ENCODE measurements at places on chromosomes 3 and 15. TPM values are rescaled to one million over a fixed set of nuclear protein-coding genes. Genes with fewer than 3 reads are reported as not detected.

GRCh38 chr3:108391917-108392593 lies 95.7 kb downstream of the HHLA2 start:
- H3K27me3 ChIP-seq: no peaks in the 10 kb centered on the region
- H3K4me1 ChIP-seq: no peaks in the 10 kb centered on the region
- no peak overlapping the region for H3K4me3 ChIP-seq
- H3K27ac ChIP-seq: no peak overlapping the region

DNA sequence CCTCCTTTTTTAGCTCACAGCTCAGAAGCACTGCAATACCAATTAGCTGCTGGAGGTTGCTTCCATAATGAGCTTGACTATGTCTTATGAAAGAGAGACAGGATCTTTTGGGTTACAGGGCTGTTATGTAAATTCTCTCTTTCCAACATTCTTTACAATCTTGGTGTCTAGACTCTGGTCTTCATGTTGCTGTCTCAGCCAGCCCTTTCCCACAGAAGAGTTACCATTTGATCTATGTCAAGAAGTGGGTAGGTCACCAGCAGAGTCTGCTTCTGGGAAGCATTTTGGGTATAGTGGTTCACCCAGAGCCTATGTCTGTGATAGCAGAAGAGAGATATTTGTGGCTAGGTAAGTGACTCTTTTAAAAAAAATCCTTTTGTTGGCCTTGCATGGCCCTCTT lies 234.5 kb downstream of the SATB1 start:
- DNase-seq: no peak
- no peaks in the 10 kb centered on the region for H3K4me1 ChIP-seq
- no peaks in the 10 kb centered on the region for H3K36me3 ChIP-seq
- no peaks in the 10 kb centered on the region for H3K27me3 ChIP-seq

DNA sequence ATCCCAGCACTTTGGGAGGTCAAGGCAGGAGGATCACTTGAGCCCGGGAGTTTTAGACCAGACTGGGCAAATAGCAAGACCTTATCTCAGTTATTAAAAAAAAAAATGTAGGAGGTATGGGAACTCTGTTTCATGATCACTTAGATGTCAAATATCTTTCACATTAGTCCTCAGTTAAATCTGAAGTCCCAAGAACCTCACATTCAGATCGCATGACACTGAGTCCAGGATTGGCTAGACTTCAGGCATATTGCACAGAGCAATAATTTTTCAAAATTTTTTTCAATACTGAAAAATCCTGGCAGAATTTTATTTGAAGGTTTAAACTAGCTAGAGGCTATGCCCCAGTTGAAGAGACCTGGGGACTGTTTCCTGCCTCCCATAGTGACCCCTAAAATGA lies 56.3 kb upstream of the ZNF148 start:
- H3K27me3 ChIP-seq: no peaks in the 10 kb centered on the region
- DNase-seq: no peak
- H3K4me3 ChIP-seq: no peak overlapping the region
- no peaks in the 10 kb centered on the region for H3K36me3 ChIP-seq
- H3K4me1 ChIP-seq: peaks cover 8% of the 10 kb centered on the region

CP gene
- total RNA-seq: 2.2 TPM

EXD1 gene
- total RNA-seq: not detected

TM4SF18 gene
- total RNA-seq: 6.2 TPM

- peaks cover 13% of the 10 kb centered on the region for H3K4me1 ChIP-seq
- H3K36me3 ChIP-seq: no peaks in the 10 kb centered on the region
- no peaks in the 10 kb centered on the region for H3K27me3 ChIP-seq
Observed at GRCh38 chr15:97653896-97654295, 306.6 kb upstream of the ARRDC4 start.

CCPG1 gene
- total RNA-seq: 112 TPM

LINGO1 gene
- 0.25 TPM for total RNA-seq

CCDC54 gene
- not detected for total RNA-seq

GRCh38 chr3:194874206-194874605 lies 188.5 kb downstream of the FAM43A start:
- no peak overlapping the region for H3K4me3 ChIP-seq
- H3K27ac ChIP-seq: no peak overlapping the region
- no peaks in the 10 kb centered on the region for H3K36me3 ChIP-seq
- peaks cover 30% of the 10 kb centered on the region for H3K4me1 ChIP-seq

DNA sequence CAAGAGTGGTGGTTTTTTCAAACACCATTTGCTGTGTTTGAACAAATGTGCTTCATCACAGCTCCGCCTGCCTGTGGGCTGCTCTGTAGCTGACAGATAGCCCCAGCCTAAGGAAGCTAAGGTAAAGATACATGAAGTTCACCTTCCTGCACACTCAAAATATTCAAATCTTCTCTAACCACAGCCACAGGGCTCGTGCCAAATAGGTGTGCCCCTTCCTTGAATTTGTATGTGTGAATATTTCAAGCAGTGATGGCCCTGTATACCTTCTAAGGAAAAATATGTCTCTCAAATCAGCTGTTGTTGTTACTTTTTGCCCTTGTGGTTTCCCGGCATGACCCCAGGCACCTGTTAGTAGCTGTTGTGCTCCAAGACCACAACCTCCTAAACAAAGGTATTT lies 92.8 kb downstream of the CCNL1 start:
- no peak overlapping the region for H3K4me3 ChIP-seq
- H3K27me3 ChIP-seq: no peaks in the 10 kb centered on the region
- DNase-seq: no peak
- no peak overlapping the region for H3K27ac ChIP-seq

CEP70 gene
- total RNA-seq: 30.4 TPM

PPP2R3A gene
- 50.6 TPM for total RNA-seq

DNA sequence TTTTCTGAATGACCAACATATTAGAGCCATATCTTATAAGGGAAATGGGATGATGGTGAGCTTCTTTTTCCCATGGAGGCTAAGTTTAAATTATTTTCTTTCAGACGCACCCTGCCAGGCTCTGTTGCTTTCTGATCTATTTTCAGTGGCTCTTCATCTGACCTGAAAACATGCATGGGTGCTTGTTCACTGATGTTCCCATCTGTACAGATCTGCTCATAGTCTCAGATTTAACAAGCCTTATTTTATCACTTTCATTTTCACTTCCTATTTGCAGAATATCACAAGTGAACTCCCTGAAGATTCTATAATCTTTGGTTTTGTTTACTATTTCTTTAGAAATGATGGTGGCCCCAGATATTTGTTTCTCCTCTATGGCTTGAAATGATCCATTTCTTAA lies 31.1 kb upstream of the SUCLG2 start:
- H3K27me3 ChIP-seq: no peaks in the 10 kb centered on the region
- no peak overlapping the region for H3K4me3 ChIP-seq
- no peaks in the 10 kb centered on the region for H3K4me1 ChIP-seq
- no peak for DNase-seq
- no peak overlapping the region for H3K27ac ChIP-seq
- no peaks in the 10 kb centered on the region for H3K36me3 ChIP-seq

- H3K27me3 ChIP-seq: no peaks in the 10 kb centered on the region
- no peak for DNase-seq
- no peak overlapping the region for H3K4me3 ChIP-seq
- peaks cover 17% of the 10 kb centered on the region for H3K4me1 ChIP-seq
- no peaks in the 10 kb centered on the region for H3K36me3 ChIP-seq
Observed at GRCh38 chr15:22956257-22956977, 23.8 kb downstream of the CYFIP1 start.

NXPE3 gene
- 37.4 TPM for total RNA-seq

- H3K4me1 ChIP-seq: peaks cover 34% of the 10 kb centered on the region
- H3K27ac ChIP-seq: peak overlapping the region; percentile 26
- no peaks in the 10 kb centered on the region for H3K27me3 ChIP-seq
- DNase-seq: no peak
Observed at GRCh38 chr3:62167566-62168262, 205.6 kb downstream of the FEZF2 start.

DNA sequence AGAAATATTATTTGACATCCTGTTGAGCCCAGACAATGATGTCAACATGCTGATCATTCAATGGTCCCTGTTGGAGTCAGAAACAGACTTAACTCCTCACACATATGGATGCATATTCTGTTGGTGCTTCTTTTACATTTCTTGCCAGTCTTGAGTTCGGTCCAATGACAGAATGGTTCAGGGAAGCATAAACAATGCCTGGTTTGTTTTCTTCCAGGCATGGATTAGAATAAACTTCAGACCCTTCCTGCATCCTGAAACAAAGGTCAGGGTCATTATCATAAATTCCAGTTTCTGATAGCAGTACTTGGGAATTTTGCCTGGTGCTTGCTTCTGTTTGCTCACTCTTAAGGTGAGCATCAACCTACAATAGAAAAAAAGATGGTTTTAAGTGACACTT lies 33.3 kb downstream of the BTLA start:
- no peak for DNase-seq
- H3K4me1 ChIP-seq: no peaks in the 10 kb centered on the region
- H3K4me3 ChIP-seq: no peak overlapping the region
- H3K36me3 ChIP-seq: no peaks in the 10 kb centered on the region
- H3K27ac ChIP-seq: no peak overlapping the region
- H3K27me3 ChIP-seq: no peaks in the 10 kb centered on the region

TTLL13 gene
- 0.69 TPM for total RNA-seq

PPM1L gene
- 68.9 TPM for total RNA-seq

GP5 gene
- not detected for total RNA-seq

GOLGA6A gene
- not detected for total RNA-seq
